ENCODE measurements at places on chromosomes 11 and 22.

DNA sequence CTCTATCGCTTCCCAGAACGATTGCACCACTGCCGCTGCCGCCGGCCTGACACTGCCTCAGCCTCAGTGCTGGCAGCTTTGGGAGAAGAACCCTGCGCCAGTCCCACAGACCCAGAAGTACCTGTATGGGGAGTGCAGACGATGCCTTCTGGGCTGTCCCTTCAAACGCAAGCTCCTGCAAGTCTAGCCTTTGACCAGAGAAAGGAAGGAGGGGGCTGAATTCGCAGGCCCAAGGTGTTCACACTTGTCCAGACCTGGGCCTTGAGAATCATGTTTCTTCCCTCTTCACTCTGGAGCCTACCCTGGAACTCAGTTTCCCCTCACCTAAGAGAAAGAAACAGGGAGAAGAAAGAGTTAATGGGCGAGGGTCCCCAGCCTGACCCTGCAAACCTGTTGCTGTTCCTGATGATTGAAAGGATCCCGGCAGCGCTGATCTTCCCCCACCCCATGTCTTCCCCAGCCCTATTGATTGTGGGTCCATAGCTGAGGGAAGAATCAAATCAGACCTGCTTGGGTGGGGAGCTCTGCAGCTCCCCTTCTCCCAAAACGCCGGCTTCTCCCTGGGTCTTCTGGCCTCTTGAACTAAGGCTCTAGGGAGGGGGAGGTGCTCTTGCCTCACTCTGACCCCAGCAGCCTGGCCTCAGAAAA, 786 bp upstream of the MCAM start:
- DNase-seq, result no peak

DNA sequence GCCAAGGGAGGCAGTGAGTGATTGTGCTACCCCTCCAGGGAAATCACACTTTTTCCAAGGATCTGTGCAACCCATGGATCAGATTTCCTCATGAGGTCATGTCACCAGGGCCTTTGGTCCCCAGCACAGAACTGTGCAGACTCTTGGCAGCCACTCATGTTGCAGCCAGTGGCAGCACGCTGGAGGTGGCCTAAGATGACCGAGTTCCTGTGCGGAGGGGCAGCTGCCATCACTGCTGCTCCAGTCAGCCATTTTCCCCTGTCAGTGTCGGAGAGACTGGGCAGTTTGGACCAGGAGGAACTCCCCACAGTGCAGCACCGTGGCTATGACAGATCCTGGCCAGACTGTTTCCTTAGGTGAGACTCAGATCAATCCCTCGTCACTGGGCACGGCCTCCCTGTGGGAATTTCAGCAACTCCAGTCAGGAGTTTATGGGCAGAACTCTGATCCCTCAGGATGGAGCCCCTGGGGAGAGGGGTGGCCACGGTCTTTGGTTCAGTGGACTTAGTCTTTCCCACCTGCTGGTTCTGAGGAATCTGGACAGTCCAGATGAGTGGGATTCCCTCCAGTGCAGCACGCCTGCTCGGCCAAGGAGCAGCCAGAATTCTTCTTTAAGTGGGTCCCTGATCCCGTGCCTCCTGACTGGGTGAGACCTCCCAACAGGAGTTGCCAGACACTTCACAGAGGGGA, 194.6 kb upstream of the CARD18 start:
- DNase-seq, result no peak

DNA sequence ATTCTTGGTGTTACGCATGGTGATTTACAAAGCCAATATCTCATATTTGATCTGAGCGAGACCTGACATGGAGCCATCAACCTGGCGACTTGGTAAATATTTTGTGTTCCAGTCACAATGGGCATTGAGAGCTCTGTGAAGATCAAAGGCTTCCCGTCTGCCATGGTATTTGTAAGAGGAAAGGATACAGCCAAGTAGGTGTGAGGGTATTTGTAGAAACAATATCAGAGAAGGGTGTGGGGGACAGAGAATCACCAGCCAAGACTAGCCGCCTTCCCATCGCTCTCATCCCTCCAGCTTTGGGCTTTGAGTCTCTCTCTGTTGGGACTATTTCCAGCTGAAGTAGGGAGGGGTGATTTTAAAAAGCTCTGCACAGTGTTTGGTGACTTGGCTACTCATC, 173.4 kb upstream of the BDNF start:
- DNase-seq, result no peak

DNA sequence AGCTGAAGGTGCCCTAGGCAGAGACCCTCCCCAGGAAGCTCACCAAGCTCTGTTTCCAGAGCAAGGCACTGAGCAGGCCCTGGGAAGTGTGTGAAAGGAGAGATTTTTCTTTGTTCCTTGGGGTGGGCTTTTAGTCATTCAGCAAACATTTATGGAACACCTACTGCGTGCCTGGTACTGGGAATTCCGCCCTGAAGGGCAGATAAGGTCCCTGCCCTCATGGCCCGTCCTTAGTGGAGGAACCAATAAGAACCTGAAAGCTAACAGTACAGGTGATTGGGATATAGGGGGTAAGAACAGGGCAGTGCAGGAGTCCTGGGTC, 3.9 kb downstream of the TMEM134 start:
- no peak for DNase-seq

DNA sequence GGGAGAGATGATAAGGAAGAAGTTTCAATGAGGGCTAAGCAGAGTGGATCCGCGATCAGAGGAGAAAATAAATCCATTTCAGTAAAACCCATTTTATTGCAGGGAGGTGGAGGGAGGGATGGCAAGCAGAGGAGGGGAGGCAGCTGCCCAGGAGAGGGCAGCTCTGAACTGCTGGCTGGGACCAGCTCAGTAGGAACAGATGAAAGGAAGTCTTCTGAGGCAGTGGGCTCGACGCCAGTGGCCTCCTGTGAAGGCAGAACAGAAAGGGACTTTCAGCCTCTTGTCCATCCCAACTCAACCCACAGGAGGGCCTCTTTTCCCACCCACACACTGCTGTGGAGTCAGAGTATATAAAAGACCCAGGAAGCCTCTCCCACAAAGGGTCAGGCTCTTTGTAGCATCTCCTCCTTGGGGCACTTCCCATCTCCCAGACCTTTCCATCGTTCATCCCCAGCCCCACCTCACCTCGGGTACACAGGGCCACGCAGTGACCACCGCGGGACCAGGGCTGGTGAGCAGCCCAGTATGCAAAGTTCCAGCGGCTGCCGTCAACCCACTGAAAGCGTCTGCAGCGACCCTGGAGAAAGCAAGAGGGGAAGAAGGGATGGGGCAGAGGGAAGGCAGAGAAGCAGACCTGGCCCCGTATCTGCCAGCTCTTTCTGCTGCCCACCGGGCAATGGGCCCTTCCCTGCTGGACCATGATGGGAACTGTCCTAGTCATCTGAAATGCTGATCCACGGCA, 3.0 kb downstream of the PRG2 start:
- no peak for DNase-seq

- no peak for DNase-seq
Measured at GRCh38 chr11:119806064-119806915, 77.3 kb upstream of the NECTIN1 start.

- no peak for DNase-seq
Measured at GRCh38 chr11:124640666-124641065, 18.0 kb downstream of the TBRG1 start.

GRCh38 chr11:64809781-64810241, 540 bp downstream of the MEN1 start:
- DNase-seq, result no peak

- DNase-seq, result no peak
Measured at GRCh38 chr11:123594188-123594901, 60.1 kb downstream of the SCN3B start.

GRCh38 chr11:95327273-95327948, 96.4 kb upstream of the SESN3 start:
- no peak for DNase-seq

DNA sequence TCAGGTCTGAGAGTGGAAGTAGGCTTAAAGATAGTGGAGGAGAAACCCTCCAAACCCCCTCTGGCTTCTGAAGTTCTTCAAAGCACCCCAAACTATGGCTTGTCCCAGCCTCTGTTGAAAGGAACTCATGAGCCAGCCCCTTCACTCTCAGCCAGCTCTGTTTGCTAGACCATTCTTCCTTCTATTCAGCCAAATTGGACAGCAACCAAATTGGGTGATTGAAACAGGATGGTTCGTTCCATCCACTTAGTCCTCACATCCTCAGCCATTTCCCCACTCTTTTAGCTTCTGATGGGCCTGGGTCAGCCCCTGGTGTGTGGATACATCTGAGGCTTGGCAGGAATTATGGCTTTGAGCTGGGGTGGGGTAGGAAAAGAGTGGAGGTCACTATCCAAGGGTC, 4.5 kb downstream of the HTR3A start:
- DNase-seq, result no peak

DNA sequence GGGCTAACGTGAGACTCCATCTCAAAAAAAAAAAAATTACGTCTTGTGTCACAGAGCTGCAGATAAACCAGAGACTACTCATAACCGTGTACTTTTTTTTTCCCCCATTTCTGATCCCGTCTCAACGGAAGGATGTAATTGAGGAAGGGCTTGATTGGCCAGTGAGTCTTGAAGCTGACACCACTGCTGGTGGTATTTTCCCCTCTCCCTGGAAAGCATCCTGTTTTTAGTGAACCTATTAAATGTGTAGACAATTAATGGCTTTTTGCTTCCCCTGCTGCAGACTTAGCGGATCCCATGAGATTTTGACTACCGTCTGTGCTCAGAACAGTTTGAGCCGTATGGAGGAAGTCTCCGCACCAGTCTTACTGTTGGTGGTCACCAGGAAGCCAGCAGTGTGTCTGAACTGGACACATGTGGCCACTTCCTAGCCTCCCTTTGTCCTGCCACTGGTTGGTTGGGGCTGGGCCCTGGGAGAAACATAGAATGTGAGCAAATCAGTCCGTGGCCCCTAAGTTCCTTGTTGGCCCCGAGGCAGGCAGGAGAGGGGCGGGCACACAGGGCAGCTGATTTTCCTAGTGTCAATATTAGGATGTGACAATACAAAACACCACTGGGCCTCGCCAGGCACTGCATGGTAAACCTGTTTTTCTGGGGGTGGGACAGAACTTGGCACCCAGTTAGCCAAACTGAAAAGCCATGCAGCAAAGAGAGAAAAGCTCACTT, 3.1 kb downstream of the BIK start:
- no peak for DNase-seq

- no peak for DNase-seq
Measured at GRCh38 chr22:45603619-45604018, 68.0 kb upstream of the ATXN10 start.

GRCh38 chr11:1559111-1559951, 12.7 kb downstream of the DUSP8 start:
- DNase-seq, result no peak

DNA sequence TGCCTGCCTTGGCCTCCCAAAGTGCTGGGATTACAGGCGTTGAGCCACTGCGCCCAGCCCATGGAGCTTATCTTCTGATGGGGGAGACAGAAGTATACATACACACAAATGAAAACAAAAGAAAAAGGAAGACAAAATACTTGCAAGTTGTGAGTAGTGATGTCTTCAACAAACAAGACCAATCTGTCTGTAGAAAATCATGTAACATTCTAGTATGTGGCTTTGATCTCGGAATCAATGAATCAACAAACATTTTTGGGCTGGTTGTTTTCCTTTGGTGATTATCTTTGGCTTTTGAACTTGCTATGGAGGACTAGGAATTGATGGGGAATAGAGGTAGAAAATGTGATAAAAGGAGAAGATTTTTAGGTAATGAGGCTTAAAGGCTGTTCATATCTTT, 3.4 kb upstream of the CTNND1 start:
- DNase-seq, result no peak

GRCh38 chr11:92123540-92123939, 101.1 kb upstream of the FAT3 start:
- no peak for DNase-seq

DNA sequence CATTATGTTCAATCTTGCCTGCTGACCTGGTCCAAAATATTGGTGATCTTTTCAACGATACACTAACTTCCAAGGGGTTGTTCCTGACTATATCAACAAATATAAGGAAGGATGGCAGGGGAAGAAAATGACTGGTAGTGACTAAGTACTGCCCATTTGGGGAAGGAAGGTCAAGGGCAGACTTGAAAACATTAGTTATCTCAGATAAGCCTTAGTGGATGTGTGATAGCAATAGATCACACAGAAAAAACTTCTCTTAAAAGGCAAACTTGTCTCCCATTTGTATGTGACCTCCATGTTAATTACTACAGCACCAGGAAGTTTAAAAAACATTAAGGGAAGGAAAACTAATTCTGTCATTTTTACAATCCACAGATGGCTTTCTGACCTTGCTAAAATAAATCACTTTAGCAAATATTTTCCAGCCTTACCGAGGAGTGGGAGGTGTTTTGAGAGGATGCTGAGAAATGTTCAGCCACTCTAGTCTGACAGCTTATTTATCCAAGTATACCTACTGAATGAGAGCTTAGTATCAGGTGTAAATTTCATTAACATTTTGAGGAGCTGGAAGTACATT, 88.2 kb upstream of the DDI1 start:
- no peak for DNase-seq

DNA sequence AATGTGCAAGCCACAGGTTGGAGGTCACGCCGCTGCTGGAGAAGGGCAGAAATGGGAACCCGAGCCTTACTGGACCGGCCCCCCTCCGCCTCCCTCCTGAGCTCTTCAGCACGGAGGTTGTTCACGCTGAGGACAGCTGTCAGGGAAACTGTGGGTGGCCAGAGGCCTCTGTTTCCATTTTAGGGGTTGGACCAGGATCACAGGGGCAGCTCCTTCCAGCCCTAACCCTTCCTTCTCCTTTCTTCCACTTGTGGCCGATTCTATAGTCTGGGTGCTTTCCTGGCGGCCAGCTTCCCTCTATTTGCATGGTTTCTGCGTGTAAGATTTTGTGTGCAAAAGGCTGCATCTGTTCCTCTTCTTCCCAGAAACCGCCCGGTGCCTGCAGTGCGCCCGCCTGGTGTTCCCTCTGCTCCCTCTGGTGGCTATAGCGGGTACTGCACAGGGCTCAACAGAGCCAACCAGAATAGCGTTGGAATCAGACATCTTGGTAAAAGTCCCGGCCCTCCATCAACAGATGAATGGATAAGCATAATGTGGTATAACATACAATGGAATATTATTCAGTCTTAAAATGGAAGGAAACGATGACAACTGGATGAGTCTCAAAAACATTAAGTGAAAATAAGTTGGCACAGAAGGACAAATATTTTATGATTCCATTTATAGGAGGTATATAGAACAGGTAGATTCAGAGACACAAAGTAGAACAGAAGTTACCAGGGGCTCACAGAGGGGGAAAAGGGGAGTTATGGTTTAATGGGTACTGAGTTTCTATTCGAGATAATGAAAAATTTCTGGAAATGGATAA, 8.4 kb upstream of the SLC22A8 start:
- DNase-seq, result peak; percentile 77

Data from CD4-positive, alpha-beta T cell treated with Interleukin-15 for 4 hours (primary cell).